ENCODE measurements at places on chromosomes 13 and 19.

DNA sequence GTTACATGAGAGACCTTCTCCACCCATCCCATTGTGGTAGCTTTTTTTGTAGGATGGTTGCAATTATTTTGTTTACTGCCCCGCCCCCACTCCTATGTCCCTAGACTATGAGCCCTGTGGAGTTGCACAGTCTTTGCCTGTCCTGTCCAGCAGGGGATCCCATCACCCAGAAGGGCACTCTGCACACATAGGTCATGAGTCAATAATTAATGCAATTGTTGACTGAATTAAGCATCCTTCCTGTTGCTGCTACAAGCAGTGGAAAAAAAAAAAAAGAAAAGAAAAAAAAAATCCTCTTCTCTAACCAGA, 14.2 kb downstream of the C19orf81 start:
- no peak for DNase-seq

- DNase-seq = peak; percentile 48
Observed at GRCh38 chr13:91740756-91741155, 342.3 kb downstream of the GPC5 start.

- no peak for DNase-seq
Observed at GRCh38 chr19:37987356-37988332, 80.6 kb downstream of the SIPA1L3 start.

DNA sequence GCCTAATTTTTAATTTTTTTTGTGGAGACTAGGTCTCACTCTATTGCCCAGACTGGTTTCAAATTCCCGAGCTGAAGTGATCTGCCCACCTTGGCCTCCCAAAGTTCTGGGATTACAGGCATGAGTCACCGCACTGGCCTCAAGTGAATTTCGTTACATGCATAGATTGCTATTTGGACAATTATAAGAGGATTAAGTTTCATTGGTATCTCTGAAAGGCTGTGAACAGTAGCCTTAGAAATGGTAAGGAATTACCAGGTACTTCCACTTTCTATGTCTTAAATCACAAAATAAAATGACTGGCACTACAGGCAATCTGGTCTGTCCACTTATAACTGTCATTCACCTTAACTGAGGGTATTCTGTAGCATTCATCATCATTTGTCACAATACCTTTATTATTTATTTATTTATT, 2.9 kb upstream of the CCDC9 start:
- DNase-seq = no peak

DNA sequence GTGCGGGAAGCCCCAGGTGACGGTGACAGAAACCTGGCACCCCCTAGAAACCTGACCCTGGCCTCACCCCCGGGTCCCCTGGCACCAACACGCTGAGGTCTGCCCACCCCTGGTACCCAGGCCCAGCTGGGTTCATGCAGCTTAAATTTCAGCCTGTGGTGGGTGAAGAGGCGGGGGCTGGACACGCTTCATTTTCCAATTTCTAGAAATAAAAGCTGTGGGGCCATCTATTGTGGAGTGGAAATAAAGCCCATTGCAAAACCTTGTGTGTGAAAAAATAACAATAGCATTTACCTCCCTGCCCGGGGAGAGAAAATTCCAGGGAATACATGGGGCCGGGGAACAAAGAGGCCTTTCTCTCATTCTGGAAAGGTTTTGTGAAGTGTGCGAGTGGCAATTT, 7.5 kb upstream of the FUT5 start:
- DNase-seq = no peak

DNA sequence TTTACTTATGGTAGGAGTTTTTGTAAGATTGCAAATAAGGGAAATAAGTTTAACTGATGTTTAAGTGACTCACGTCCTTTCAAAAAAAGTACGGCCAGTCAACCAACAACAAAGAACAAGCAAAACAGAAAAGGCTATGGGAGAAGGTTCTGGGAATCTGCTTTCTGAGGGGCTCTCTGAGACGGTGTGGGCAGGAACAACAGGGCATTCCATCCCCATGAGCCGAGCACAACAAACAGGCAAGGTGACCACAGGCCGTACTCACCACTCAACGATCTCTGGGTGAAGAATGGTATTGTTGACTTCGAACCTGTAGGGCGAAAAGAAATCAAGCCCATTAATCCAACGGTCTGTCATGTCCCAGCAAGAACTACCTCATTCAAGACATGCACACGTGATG, 43.8 kb downstream of the PEPD start:
- DNase-seq = no peak

GRCh38 chr13:101965096-101965495, 436.8 kb downstream of the FGF14 start:
- DNase-seq = no peak

DNA sequence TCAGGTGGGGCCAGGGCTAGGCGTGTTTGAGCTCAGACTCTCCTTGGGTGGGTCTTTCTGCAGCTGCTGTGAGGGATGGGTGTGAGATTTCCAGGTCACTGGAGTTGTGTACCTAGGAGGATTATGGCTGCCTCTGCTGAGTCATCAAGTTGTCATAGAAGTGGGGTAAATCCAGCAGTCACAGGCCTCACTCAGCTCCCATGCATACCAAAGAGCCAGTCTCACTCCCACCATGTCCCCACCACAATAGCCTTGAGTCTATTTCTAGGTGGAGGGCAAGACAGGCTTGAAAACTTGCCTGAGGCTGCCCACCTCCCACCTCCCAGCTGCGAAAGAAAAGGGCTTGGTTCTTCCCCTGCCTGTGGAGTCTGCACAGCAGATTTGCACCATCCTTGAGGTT, 194.0 kb upstream of the PCDH17 start:
- DNase-seq = no peak

- DNase-seq = no peak
Observed at GRCh38 chr19:56751078-56751489, 79.5 kb upstream of the ZNF835 start.

DNA sequence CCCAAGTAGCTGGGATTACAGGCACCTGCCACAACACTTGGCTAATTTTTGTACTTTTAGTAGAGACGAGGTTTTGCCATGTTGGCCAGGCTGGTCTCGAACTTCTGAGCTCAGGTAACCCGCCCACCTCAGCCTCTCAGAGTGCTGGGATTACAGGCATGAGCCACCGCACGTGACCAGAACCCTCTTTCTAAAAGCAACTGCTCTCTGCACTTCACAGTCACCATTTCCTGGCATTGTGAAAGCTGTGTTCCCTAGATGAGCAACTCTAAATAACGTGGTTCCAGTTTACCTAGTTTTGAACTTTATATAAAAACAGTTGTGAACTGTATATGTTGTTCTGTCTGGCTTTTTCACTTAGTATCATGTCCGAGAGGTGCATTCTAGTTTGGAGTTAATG, 152.9 kb downstream of the SIPA1L3 start:
- DNase-seq = no peak

DNA sequence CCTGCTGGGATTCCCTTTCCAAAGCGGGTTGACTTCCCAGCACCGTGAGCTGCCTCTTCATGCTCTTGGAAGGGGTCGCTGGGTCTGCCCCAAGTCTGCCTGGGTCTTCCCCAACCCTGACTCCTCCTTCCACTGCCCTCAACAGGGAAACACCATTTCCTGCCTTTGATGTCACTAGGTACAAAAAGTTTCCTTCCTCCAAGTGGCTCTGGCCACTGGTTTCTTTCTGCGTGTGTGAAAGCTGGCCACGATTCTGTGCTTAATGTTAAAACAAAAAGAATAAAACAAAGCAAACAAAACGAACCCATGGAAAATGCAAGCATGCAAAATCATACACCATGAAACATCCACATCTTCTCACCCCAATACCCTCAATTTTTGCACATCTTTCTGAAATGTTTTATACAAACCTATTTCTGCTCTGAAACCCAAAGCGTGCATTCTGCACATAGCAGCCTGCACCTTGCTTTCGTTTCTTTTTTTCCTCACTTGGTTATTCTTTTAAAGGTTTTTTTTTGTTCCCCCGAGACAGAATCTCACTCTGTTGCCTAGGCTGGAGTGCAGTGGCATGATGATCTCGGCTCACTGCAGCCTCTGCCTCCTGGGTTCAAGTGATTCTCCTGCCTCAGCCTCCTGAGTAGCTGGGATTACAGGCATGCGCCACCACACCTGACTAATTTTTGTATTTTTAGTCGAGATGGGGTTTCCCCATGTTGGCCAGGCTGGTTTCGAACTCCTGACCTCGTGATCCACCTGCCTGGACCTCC, 12.5 kb upstream of the TNFSF9 start:
- no peak for DNase-seq
